ENCODE measurements at places on chromosomes 2 and 18.

GRCh38 chr2:88227446-88227845 lies 57.3 kb downstream of the THNSL2 start:
- DNase-seq: no peak

DNA sequence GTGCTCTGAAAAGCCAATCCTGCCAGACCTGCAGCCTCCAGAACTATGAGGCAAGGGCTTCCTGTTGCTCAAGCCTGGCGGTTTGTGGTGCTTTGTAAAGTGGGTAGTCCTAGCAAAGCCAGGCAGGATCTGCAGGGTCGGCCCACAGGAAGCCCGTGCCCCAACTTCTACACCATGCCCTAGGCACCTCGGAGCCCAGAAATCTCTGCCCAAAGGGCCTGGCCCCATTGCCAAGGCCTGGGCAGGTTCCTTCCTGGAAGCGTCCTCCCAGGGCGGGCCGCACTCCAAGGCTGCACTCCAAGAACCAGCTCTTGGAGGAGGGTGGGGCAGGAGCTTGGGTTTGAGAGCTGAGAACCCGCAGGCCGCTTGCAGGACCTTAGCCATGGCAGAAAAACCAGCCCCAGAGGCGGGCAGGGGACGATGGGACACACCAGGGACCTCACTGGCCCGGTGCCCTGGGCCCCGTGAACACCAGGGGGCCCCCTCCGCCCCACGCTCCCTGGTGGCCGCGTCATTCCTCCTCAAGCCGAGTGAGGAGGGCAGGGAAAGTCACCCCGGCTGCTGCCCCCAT lies 37.2 kb upstream of the ID2 start:
- no peak for DNase-seq

GRCh38 chr2:208983486-208983885 lies 440.4 kb upstream of the MAP2 start:
- no peak for DNase-seq

GRCh38 chr2:2640818-2641217 lies 309.7 kb upstream of the MYT1L start:
- DNase-seq: no peak

- DNase-seq: no peak
Observed at GRCh38 chr2:107461301-107461700, 365.4 kb upstream of the RGPD4 start.

DNA sequence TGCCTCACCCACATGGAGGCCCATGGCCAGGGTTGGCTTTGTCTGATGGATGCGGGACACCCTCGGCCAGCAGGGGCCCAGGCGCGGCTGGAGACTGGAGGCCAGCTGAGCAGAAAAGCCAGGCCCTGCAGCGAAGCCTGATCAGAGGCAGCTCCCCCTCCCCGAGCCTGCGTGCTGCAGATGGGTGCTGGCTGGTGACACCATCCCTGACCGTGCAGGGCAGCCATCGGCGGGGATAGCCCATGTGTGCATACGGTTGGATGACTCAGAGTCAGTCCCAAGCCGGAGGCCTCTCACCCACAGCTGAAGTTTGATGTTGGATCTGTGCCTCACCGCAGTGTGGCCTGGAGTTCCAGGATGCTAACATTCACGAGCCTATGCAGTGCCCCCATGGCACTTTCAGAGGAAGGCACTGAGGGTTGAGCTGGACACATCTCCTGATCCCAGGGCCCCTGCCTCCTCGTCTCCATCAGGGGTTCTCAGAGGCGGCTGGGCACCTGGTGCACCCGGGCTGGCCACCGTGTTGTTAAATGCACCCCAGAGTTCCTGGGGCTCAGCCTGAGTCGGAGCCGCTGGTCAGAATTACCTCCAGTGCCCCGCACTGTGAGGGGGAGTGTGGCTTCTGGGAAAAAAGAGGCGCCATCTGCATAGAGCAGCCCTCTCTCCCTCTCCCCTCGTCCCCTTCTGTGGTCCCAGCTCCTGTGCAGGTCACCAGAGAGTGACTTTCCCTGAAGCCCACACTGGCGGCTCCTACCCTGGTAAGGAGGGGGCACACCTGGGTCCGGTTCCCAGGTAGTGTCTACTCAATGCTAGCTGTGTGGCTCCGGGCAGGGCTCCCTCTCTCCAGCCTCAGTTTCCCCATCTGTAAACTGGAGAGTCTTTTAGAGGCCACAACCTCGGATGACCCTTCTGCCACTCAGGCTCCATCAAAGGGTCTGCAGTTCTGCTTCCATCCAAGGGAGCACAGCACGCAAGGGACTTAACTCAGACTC lies 19.4 kb upstream of the KIF1A start:
- no peak for DNase-seq

DNA sequence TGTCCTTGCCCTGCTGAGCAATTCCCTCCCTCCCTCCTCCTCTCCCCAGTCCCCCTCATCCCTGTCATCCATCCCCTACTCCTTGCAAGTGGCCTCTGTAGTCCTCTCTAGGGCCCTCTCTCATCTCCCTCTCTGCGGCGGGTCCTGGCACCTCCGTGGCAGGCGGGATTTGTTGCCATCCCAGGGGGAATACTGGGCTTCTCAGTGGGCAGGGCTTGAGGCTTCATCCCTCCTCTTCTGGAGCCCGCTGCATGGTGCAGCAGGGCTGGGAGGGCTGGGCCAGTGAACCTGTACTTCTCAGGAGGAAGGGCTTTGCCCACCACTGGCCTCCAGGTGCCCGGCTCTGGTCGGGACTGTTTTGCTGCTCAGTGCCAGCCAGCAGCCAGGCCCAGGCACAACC lies 216.2 kb downstream of the TFCP2L1 start:
- DNase-seq: no peak

DNA sequence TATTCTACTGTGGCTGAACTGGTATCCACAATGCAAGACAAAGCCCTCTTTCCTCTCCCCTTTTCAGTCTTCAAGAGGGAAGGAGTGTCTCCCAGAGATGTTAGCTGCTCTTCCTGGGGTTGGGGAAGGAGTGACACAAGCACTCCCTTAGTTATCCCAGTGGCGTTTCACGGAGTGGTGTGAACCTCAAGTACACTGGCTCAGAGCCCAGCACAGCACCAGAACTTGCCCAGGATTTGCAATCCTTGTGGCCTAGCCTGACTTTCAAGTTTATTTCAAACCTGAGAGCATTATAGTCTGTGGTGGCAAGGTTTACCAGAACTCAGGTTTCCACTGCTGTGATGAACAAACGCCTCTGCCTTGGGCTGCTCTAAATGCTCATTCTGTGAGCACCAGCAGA lies 162.5 kb downstream of the CCDC102B start:
- DNase-seq: no peak

GRCh38 chr2:23464905-23465537 lies 80.0 kb downstream of the KLHL29 start:
- DNase-seq: no peak

- no peak for DNase-seq
Observed at GRCh38 chr2:172947461-172948153, 128.0 kb upstream of the MAP3K20 start.

- no peak for DNase-seq
Observed at GRCh38 chr2:59082657-59083056, 841.5 kb upstream of the FANCL start.

DNA sequence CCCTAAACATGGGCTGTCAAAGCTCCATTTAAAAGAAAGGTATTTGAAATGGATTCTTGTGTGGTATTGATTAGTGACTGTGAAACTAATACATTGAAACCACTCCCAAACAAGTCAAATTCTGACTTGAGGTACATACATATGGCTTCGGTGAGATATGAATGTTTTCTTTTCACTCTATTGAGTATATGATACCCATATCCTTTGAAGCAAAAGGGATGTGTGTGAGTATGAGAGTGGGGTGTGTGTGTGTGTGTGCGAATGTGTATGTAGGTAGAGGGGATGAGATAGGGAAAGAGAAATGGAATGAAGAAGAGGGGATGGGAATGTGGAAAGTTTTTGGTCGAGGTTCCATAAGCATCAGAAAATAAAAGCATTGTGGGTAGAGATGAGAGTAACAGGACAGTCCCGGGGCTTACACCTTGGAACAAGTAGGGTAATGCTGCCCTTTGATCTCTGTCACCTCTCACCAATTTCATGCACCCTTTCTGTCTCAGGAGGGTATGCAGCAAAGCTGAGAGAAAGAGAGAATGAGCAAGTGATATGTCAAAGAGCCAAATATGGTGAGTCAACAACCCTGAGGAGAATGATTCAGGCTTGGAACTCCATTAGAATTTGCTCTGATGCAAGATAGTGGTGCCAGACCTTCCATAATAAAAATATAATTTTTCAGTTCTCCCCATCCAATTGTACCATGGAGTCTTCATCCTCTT lies 64.0 kb upstream of the ZEB2 start:
- DNase-seq: no peak

DNA sequence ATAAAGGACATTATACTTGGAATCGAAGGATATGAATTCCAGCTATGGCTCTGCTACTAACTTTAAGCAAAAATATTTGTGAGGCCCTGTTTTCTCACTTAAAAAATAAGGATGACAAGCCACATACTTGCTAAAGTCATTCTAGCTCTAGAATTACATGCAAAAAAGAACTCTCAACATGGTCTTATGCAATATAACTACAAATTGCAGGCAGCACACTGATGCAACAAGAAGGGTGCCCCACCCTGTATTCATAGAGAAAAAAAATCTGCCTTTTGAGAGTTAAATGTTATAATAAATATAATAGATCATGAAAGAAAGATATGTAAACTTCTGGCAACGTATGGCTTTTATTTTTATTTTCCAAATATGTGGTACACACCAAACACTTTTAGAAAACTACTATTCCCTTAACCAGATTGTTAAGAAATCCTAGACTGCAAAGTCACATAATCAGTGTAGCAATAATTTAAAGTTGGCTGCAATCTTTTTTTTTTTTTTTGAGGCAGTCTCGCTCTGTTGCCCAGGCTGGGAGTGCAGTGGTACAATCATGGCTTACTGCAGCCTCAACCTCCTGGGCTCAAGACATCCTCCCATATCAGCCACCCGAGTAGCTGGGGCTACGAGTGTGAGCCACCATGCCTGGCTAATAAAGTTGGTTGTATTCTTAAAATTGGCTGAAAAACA lies 40.2 kb upstream of the WDSUB1 start:
- no peak for DNase-seq

DNA sequence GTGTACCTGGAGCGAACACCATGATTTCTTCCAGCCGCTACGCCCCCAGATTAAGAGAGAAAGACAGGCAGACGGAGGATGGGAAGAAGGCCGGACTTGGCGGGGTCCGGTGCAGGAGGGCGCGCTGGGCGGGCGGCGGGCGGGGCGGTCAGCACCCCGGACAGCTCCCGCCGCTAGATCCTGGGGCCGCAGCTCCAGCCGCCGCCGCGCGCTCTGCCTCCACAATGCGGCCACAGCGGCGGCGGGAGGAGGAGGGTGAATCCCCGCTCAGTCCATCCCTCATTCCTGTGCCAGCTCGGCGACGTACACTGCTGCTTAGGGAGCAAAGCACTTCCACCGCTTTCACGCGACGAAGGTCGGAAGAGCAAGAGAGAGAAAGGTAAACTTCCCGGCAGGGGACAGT lies at the start of gene AKAIN1:
TSS of gene AKAIN1 (minus strand) at position 226 of the 403 bp plus-strand sequence. CDS start at position 22, 204 bp downstream.
- DNase-seq: no peak

DNA sequence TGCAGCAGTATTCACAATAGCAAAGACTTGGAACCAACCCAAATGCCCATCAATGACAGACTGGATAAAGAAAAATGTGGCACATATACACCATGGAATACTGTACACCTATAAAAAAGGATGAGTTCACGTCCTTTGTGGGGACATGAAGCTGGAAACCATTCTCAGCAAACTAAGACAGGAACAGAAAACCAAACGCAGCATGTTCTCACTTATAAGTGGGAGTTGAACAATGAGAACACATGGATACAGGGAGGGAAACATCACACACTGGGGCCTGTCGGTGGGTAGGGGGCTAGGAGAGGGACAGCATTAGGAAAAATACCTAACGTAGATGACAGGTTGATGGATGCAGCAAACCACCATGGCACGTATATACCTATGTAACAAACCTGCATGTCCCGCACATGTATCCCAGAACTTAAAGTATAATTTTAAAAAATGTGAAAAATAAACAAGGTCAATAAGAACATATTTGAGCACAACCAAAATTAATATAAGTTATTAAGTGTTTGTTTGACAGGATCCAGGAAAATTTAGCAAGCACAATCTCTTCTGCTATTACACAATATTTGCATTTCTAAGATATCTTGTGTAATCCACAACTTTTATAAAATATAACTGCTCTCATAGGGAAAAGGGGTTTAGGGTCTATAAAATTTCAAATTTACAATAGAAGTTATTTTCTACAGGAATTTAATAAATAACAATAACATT lies 22.9 kb downstream of the CCBE1 start:
- DNase-seq: no peak

DNA sequence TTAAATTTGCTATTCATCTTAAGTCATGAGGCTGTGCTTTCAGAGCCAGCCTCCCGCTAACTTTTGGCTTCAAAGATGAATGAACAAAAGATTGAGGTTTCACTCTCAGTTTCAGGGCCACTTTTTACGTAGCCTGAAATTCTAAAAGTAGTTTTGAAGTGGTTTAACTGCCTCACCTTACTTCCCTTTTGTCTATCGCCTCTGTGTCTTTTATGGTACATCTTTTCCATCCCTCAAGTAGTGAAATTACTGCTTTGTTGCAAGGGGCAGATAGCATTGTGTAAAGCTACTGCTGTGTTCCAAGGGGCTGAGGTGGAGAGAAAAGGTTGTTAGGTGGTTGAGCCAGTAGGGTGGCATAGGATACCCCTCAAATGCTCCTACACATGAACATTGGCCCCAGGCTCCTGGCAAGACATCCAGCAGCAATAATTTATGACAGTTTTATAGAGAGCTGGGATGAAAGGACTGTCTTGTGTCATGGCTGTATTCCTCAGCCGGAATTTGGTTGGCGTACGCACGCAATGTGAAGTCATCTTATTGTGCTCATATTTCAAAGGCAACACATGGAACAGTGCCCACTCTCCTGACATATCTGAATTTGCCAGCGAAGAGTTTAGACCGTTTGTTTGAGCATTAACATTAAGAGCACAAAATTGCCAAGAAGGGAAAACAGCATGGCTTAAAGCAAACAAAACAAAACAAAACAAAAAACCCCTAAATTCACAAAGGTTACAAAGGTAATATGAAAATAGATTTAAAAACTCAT lies 32.2 kb downstream of the QPCT start:
- no peak for DNase-seq

GRCh38 chr2:227724394-227725039 lies at the start of gene SCYGR6:
Gene SCYGR6, minus strand, starts transcription at chr2:227724757. Its CDS starts 0 bp downstream, at chr2:227724757.
- no peak for DNase-seq

DNA sequence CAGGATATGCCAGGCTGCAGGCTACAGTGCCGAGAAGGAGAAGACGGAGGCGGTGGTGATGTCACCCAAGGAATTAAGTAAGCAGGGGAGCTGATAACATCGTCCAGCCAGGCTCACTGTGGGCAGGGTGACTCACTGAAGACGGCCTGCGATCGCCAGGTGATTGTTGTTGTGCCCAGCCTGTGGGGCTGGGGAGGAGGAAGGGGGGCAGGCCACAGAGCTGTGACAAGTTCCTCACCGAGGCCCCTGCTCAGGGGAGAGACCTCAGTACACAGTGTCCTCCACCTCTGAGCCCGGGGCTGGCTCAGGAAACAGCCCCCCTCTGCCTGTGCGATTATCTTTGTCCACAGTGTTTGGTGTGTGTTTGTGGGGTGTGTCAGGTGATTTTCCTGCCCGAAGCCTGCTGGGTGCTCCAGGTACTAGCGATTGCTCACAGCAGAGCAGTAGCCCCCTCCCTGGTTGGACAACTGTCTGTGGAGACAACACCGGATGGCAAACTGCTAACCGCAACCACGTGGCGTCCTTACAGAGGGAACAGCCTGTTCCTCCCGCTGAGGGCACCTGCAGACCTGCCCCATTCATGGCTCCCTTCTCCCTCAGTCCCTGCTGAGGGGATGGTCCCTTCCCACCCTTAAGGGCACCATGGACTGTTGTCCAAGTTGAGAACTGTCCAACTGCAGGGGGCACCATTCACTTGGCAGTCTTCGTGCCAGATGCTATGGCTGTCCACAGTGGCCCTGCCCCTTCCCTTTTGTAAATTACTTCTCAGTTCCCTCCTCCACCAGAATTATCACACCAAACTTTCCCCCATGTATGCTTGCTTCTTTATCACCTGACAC lies 95.1 kb downstream of the ZFP36L2 start:
- DNase-seq: no peak

Measured in cortex of kidney (tissue), 1 donor.